ENCODE measurements at places on chromosomes 5 and 9. TPM values are rescaled to one million over a fixed set of nuclear protein-coding genes. Genes with fewer than 3 reads are reported as not detected.

VCP gene
- 280 TPM for total RNA-seq

FLT4 gene
- 26.8 TPM for total RNA-seq

DNA sequence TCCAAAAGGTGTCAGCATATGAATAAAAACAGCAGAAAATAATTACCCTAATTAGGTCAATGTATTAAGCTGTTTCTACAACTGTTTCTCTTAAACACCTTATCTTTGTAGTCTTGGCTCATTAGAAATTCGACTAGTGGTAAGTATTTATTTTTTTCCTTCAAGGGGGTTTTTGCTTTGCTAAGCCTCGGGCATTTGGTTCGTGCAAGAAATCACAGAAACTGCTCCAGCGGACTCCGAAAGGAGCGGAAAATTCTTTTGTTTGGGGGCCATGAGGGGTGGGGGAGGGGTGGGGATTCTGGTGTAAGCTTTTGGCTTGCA is 757 bp downstream of the ZBED3 start:
- DNase-seq: no peak

- DNase-seq: no peak
Observed at GRCh38 chr9:120872791-120873502, 4.0 kb downstream of the PHF19 start.

GRCh38 chr9:18451406-18451805 is 22.5 kb upstream of the ADAMTSL1 start:
- no peak for DNase-seq

PAEP gene
- total RNA-seq: not detected
